Cerebellar nuclear complex (tissue), 1 donor: ENCODE measurements at places on chromosomes 16 and 17.

GRCh38 chr16:1689853-1690252 is 11.8 kb downstream of the JPT2 start:
- DNase-seq, result no peak

DNA sequence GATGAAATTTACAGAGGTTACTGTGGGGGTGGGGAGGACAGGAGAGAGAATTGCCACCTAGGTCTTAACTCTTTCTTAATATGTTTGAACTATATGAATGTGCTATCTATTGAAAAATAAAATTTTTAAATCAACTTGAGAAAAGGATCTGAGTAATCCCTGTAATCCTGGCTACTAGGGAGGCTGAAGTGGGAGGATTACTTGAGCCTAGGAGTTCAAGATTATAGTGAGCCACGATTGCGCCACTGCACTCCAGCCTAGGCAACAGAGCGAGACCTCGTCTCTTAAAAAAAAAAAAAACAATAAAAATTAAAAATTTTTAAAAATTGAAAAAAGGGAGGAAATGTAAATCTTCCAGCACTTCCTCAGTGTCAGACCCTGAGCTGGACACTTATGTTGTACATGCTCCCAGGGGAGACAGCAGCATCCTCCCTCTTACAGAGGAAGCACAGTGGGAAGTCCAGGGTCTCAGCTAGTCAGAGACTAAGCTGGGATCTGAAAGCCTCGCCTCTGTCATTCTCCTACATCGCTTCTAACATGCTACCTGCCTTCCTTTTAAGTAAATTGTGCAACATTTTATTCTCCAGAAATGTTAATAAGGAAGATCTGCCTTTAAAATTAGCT is 21.9 kb downstream of the PMM2 start:
- no peak for DNase-seq

GRCh38 chr16:48318630-48319029 is 66.6 kb downstream of the SIAH1 start:
- no peak for DNase-seq

GRCh38 chr16:85557971-85558657 is 55.0 kb upstream of the GSE1 start:
- DNase-seq, result no peak

DNA sequence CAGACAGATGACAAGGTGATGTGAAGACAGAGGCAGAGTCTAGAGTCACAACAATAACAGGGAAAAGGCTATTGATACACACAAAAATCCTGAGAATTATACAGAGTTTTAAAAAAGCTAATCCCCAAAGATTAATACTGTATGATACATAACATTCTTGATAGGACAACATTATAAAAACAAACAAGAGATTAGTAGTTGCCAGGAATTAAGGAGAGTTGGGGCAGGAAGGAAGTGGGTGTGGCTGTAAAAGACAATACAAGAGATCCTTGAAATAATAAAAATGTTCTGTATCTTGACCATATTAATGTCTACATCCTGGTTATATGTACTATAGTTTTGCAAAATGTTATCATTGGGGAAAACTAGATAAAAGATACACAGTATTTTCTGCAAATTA is 309.5 kb upstream of the PMFBP1 start:
- no peak for DNase-seq

- no peak for DNase-seq
Observed at GRCh38 chr16:86022381-86022960, 123.5 kb downstream of the IRF8 start.

GRCh38 chr17:60665602-60666001 is 12.0 kb upstream of the BCAS3 start:
- DNase-seq, result no peak

GRCh38 chr17:57410169-57410568 is 153.8 kb downstream of the MSI2 start:
- no peak for DNase-seq
